ENCODE measurements at places on chromosomes 2 and 18.

DNA sequence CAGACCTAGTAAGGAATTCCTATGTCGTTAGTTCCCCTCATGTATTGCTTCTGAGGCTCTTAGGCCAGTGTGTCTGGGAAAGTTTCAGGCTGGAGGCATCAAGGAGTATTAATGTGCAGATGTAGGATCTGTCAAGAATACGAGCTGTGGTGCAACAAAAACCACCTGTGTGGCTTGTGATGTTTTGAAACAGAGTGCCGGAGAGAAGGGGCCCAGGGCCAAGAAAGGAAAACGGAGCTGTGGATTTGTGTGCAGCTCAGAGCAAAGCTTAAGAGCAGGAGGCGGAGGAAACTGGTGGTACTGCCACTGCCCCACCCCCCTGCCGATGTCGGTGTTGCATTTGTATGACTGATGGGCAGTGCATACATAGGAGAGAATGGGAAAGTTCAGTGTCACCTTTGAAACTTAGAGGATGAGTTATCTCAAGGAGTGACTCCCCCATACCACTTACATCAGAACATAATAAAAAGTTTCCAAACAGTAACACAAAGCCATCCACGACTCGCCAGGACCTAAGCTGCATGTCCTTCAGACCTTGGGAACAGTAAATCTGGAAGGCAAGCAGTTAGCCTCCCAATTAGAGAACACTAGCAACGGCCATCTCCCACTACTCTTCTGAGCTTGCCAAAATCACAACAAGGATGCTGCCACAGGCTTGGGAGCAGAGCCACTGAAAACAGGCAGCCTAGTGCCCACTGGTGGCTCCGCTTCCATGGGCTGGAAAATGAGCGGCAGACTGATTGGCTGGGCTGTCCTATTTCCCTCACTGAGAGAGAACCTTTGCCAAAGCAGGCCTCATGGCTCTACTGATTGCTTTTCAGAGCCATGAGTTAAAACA lies 152.7 kb upstream of the NT5C1B start:
- peak; percentile 53 for DNase-seq

DNA sequence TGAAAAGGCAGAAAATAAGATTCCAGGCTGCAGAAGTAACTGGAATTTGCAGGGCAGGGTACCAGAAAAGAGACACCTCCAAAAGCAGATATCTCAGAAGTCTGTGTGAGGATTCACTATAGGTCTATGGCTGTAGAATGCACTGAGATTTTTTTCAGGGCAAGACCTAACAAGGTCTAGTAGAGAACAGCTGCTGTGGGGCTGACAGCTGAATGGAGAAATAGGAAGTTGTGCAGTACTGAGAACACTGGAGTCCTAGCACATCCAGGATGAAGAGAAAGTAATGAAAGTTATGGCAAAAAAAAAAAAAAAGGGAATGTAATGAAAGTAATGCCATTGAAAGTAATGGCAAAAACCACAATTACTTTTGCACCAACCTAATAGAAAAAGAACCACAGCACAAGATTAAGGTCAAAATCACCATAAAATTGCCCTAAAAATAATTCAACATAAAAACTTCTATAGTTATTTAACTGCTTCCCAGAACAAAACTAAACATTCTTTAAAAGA lies 57.3 kb downstream of the CPO start:
- no peak for DNase-seq

- no peak for DNase-seq
Observed at GRCh38 chr18:13597068-13597467, 129.3 kb downstream of the FAM210A start.

GRCh38 chr2:118123561-118124232 lies 35.4 kb downstream of the INSIG2 start:
- peak; percentile 51 for DNase-seq

- no peak for DNase-seq
Observed at GRCh38 chr2:69714024-69714423, 27.9 kb upstream of the ANXA4 start.

DNA sequence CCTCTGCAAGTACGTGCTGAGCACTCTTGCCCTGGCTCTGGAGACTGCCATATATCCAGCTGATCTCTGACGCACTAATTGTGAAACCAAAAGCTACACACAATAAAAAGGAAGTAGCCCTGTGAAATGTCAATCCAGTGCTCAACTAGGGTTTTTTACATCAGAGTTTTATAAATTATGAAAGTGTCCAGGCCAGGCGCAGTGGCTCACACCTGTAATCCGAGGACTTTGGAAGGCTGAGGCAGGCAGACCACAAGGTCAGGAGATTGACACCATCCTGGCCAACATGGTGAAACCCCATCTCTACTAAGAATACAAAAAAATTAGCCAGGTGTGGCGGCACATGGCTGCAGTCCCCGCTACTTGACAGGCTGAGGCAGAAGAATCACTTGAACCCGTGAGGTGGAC lies 24.5 kb upstream of the PEX13 start:
- no peak for DNase-seq

- no peak for DNase-seq
Observed at GRCh38 chr2:46225730-46226129, 71.5 kb upstream of the EPAS1 start.

GRCh38 chr2:233953087-233953801 lies 36.1 kb downstream of the TRPM8 start:
- DNase-seq: no peak

GRCh38 chr2:127541809-127542208 lies 6.3 kb downstream of the MYO7B start:
- no peak for DNase-seq

- DNase-seq: no peak
Observed at GRCh38 chr18:77993188-77993981, 743.7 kb downstream of the GALR1 start.

GRCh38 chr2:193695367-193695766 lies 1500.6 kb upstream of the TMEFF2 start:
- no peak for DNase-seq

DNA sequence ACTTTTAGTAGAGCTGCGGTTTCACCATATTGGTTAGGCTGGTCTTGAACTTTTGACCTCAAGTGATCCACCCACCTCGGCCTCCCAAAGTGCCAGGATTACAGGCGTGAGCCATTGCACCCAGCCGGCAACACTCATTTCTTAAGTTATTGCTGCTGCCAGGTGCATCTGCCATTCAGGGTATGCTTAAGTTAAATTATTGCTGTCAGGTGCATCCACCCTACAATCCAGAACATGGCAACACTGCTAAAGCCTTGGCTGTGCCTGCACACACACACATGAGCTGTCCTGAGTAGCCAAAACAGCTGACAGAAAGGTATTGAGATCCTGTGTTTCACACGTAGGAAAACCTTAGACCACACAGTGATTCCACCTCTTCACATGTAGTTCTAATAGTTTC lies 148.2 kb downstream of the FAM161A start:
- DNase-seq: no peak

DNA sequence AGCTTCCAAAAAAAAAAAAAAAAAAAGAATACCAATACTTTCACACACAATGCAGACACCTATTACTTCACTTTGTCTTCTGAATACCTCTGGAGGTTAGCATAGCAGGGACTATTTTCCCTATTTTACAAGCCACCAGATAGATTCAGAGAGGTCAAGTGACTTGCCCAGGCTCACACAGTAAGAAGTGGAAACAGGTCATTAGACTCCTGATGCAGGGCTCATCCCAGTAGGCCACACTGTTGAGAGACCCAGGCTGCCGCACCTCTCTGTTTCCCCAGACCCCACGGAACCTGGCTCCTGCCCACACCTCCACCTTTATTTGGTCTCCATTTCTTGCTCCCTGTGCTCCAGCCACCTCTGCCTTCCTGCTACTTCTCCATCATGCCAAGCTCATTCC lies 19.4 kb downstream of the SMYD1 start:
- no peak for DNase-seq

DNA sequence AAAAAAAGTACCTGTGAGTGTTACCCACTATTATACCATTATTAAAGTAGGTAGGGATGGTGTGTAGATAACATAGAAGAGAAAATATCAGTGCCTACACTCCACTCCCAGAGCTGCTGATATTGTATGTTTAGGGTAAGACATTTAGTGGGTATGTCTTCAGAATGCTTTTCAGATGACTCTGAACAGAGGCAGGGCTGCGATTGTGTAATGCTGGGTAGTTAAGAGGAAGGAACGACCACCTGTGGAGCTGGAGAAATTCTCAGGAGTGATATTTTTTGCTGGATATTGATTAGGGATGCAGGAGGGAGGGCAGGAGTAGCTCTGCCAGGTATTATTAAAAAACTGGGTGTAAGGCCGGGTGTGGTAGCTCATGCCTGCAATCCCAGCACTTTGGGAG lies 2.8 kb downstream of the CNOT11 start:
- no peak for DNase-seq

- DNase-seq: no peak
Observed at GRCh38 chr2:120012363-120012762, 514 bp upstream of the EPB41L5 start.

DNA sequence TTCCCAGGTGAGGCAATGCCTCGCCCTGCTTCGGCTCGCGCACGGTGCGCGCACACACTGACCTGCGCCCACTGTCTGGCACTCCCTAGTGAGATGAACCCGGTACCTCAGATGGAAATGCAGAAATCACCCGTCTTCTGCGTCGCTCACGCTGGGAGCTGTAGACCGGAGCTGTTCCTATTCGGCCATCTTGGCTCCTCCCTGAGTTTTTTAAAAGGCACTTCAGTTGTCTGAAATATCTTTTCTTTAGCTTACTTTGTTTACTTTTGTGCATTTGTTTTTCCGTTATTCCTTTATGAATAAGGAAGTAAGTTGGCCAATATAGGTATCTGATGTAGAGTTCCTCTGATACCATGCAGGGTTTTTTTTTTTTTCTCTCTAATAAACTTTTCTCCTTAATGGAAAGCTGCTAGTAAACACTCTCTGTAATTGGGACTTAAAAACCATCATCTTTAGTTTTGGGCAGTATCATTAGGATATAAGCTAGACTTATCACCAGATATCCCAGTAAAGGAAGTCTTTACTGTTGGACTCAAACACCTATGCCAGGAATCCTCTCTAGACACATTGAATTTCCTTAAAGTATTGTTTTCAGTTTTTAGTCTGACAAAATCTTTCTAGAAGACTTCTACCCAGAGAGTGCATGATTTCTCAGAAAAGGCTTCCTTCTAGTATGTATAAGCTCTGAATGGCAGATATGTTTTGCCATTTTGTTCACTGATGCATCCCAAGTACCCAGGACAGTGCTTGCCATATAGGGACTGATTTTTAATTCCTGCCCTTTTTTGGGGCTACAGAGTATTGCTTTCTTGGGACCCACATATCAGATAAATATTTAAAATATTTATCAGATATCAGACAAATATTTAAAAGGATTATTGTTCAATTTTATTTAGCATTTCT lies 35.8 kb upstream of the DYSF start:
- no peak for DNase-seq

- no peak for DNase-seq
Observed at GRCh38 chr2:207086136-207086535, 79.6 kb downstream of the KLF7 start.

DNA sequence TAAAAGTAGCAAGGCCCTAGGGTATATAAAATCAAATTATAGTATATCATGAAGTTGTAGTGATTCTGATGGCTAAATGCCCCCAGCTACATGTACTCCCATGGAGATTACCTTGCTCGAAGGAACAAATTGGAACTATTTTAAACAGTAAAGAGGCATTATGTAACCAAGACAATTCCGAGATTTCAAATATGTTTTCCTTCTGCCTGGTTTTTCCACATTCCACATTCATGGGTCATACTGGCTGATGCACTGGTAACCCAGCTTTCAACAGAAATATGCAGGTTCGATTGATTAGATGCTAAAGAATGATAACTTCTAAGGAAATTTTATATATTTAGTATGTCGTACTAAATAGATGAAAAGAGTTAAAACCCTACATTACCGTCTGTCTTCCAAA lies 62.3 kb upstream of the MGAT4A start:
- no peak for DNase-seq

GRCh38 chr2:231113489-231113888 lies 11.4 kb downstream of the HTR2B start:
- DNase-seq: no peak

DNA sequence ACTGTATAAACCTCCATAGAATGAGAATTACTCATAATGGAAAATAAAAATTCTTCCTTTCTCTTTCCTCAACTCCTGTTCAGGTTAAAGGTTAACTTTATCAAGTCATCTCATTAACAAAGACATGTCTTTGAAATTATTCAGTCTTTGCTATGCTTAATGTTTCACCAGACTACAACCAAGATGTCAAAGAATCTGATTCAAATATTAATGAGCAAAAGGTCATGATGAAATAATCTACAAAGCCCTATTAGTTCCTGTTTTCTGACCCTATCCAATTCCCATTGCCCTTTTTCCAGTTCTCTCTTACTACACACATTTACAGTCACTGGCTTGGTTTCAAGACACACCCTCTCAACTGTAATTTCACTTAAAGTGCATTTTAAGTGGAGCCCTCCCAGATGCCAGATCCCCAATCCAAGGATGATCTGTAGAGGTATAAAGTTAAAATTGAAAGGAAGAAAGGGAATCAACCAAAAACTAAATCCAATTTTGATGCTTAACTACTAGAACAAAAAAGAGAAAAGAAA lies 246.9 kb upstream of the CYP26B1 start:
- no peak for DNase-seq

DNA sequence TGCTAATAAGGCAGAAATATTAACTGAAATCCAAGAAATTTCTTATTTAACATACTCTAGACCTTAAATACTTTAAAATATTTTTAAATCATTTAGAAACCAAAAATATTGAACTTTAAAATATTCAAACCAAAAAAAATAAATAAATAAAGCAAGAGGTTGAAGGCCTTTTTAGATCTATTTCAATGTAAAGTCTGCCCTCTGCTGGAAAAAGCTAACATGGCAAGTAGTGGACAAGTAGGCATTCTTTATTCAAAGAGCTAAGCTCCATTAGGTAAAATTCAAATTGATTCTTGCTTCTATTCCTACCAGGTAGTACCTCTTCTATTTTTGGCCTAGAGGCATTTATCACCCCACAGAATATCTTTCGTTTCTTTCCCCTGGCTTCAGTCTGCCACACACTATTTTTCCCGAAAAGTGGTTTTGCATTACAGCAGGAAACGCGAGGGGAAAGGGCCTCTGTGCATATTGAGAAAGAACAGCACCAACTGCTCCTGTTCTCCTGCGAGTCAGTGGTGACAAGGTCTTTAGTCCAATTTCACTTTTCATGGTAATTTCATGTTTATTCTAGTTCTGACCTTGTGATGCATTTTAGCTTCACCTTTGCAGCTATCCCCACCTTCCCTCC lies 20.4 kb downstream of the IFIH1 start:
- DNase-seq: peak; percentile 54

DNA sequence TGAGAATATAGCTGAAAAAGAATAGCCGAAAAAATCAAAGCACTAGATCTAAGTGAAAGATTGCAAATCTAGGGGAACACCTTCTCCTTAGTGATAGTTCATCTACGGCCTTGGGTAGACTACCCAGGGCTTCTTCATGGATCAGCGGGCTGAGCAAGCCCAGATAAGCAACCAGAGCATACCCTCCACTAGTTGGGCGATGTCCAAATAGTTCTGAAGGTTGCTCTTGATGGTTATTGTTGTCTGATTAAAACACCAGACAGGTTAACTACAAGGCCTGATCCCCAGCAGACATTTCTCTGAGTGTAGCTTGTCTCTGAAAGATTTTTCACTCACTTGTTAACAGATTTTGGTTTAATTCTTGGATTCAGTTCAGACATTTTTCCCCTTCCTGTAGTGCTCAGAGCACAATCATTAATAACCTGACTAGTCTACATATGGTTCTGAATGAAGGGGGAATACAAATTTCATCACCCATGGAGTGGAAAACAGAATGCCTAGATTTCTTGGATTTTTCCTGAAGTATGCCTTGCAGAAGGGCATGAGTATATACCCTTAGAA lies 99.6 kb downstream of the BABAM2 start:
- DNase-seq: no peak

All from right forelimb (tissue), 1 donor.